ENCODE measurements at places on chromosomes 16 and 17.
A peak's percentile ranks its signal among the peaks of the same experiment; 100 is the strongest.

GRCh38 chr17:45307290-45308015, 9.4 kb downstream of the MAP3K14 start:
- no peak for DNase-seq

- DNase-seq: no peak
Observed at GRCh38 chr16:85495823-85496538, 117.1 kb upstream of the GSE1 start.

DNA sequence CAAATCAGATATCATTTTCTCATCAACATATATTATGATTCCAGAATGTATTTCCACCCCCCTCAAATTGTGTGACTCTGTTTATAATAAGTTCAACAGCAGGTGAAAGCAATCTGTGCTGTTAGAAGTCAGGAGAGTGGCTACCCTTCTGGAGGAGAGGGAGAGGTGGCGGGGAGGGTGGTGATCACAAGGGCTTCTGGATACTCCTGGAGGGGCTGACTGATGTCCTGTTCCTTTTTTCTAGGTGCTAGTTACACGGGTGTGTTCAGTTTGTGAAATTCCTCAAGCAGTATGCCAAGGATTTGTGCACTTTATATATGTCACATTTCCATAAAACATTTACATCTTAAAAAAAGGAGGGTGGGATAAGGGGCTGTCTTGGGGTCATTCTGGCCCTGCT, 119.1 kb downstream of the IRF8 start:
- DNase-seq: no peak

- no peak for DNase-seq
Observed at GRCh38 chr17:62664336-62665120, 37.1 kb downstream of the MRC2 start.

DNA sequence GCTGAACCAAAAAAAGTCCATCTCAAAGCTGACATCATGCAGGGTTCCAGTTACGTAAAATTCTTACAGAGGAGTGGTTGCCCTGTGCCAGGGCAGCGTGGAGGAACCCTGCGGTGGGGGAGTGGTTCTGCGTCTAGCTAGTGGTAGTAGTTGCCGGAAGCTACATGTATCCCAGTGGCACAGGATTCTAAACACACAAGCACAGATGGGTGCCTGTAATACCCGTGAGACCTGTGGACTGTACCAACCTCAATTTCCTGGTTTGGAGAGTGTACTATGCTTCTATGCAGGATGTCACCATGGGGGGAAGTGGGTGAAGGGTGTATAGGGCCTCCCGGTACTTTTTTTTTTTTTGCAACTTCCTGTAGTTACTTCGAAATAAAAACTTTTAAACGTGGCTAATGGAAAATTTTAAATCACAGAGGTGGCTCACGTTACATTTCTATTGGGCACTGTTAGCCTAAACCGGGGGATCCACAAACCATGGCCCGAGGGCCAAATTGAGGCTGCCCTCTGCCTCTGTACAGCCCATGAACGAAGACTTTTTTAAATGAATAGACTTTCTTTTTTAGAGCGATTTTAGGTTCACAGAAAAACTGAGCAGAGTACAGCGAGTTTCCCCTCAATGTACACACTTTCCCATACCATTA, 38.5 kb downstream of the TBC1D16 start:
- peak; percentile 52 for DNase-seq

GRCh38 chr17:67573987-67574657, 143.6 kb upstream of the NOL11 start:
- no peak for DNase-seq

DNA sequence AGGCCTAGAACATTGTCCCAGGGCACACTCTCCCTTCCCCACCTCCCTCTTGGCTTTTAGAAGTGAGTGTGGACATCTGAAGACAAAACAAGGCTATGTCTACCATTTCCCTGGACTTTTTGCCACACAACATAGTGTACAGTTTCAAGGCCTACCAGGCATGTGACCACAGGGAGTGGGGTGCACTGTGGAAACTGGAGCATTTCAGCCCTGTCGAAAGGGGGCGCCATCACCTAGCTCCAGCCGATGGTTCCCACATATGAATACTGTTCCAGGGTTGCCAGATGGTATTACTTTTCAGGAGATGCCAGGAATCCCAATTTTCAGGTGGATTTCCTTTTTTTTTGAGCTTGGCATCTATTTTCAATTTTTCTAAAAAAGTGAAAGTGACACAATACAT, 140.7 kb downstream of the KATNIP start:
- no peak for DNase-seq

GRCh38 chr17:67555855-67556254, 161.9 kb upstream of the NOL11 start:
- no peak for DNase-seq

DNA sequence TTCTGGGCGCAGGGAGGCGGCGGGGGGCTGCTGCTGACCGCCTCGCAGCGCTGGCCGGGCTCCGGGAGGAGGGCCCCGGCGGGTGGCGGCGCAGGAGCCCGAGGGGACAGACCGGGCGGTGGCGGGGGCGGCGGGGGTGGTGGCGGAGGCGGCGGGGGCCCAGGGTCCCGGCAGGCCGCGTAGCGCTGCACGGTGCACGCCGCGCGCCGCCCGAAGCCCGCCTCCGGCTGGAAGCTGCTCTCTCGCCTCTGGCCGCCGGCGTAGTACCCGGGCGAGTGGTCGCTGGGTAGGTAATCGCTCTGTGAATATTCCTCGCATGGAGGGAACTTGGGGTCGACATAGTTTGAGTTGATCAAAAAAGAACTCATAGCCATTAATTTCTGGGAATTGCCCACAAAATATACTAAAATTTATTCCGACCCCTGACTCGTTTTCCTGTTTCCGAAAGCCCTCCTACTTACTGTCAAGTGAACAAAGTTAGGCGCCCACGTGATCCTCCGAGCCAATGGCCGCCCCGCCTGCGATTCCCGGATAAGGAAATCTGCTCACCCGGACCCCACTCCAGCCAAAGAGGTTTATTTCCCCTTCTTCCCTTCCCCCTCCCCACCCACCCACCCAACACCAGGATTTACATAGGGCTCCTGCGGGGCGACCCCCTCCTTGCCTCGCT, at the start of gene HOXB4:
HOXB4 (minus strand) TSS at position 405 of the 670 bp plus-strand sequence; CDS start at position 374, 31 bp downstream.
- DNase-seq: peak; percentile 52

- DNase-seq: no peak
Observed at GRCh38 chr16:9212621-9213020, 121.2 kb downstream of the HAPSTR1 start.

DNA sequence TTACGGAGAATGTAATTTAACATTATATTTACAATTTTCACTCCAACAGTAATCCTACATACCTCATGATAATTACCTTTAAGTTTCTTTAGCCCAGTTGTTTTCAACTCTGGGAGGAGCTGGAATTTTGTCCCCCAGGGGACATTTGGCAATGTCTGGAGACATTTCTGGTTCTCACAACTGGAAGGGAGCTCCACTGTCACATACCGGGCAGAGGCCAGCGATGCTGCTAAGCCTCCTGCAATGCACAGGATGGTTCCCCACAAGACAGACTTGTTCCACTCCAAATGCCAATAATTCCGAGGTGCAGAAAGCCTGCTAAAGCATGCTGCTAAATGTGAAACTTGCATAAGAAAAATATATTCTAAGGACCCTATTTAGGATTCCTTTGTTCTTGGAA, 251.1 kb upstream of the IRX5 start:
- DNase-seq: no peak

GRCh38 chr16:73054498-73054812, 6.5 kb upstream of the ZFHX3 start:
- no peak for DNase-seq

- DNase-seq: no peak
Observed at GRCh38 chr17:54623746-54624145, 276.9 kb upstream of the TOM1L1 start.

Data from activated T-helper 9 cell treated with anti-CD3 and anti-CD28 coated beads, Interleukin-2, amount 50 U/mL, for 16 hours (primary cell).